ENCODE measurements at places on chromosomes 2 and 18. TPM values are rescaled to one million over a fixed set of nuclear protein-coding genes. Genes with fewer than 3 reads are reported as not detected.

The TAF4B gene
- 19.8 TPM for total RNA-seq

The ATOH8 gene
- total RNA-seq = 0.54 TPM

GRCh38 chr2:220489121-220489520 lies 861.7 kb downstream of the SLC4A3 start:
- no peak overlapping the region for H3K4me3 ChIP-seq
- H3K27me3 ChIP-seq = no peaks in the 10 kb centered on the region
- no peak for DNase-seq

DNA sequence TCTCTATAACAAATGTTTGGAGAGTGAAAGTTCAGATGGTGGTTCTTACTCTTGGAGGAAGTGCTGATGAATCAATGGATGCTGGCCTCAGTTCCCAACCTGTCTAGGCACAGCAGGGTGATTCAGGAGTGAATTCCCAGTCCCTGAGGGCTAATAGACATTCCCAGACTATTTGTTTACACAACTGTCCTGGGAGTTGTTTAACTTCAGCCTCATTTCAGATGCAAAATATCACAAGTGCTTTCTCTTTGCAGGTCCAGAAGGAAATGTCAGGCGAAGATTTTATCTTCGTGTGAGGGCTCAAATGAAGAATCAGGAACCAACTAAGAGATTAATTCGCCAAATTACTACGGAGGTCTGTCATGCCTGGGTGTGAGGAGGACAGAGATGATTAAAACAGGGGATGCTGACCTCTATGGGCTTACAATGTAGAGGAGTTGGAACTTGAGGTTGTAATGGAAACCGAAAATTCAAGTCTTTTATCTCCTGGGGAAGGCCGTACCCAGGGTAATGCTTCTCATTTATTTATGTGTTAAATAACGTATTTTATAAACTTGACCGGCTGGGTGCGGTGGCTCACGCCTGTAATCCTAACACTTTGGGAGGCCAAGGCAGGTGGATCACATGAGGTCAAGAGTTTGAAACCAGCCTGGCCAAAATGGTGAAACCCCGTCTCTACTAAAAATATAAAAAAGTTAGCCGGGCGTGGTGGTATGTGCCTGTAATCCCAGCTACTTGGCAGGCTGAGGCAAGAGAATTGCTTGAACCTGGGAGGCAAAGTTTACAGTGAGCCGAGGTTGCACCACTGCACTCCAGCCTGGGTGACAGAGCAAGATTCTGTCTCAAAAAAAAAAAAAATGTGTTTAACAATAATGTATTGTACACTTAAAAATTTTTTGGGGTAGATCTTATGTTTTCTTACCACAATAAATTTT lies 38.7 kb upstream of the SLC1A4 start:
- no peak overlapping the region for H3K4me3 ChIP-seq
- DNase-seq = peak; percentile 25
- no peaks in the 10 kb centered on the region for H3K36me3 ChIP-seq
- H3K27me3 ChIP-seq = no peaks in the 10 kb centered on the region

GRCh38 chr2:86251840-86252266 lies 52.6 kb downstream of the MRPL35 start:
- peaks cover 3% of the 10 kb centered on the region for H3K4me1 ChIP-seq
- H3K27ac ChIP-seq = no peak overlapping the region
- no peak overlapping the region for H3K4me3 ChIP-seq
- H3K36me3 ChIP-seq = no peaks in the 10 kb centered on the region
- H3K27me3 ChIP-seq = no peaks in the 10 kb centered on the region

DNA sequence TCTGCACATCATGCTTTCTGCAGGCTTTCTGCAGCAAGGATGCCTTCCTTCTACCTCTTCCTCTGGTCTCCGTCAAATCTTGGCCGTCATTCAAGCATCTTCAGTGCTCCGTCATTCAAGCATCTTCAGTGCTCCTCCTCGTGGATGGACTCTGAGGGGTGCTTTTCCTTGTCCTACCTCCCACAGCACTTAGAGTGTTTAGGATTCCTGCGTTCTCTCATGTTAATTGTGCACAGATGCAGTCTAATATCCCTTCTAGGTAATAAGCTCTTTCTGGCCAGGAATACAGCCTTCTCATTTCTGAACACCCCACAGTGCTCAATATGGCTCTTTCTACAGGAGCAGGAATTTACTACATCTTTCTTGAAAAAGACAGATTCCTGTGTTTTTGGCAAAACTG lies 59.8 kb downstream of the ZNF236 start:
- no peaks in the 10 kb centered on the region for H3K36me3 ChIP-seq
- no peaks in the 10 kb centered on the region for H3K27me3 ChIP-seq
- no peaks in the 10 kb centered on the region for H3K4me1 ChIP-seq
- H3K4me3 ChIP-seq = no peak overlapping the region
- DNase-seq = no peak

GRCh38 chr2:238430781-238431180 lies 4.1 kb downstream of the ASB1 start:
- H3K27ac ChIP-seq = no peak overlapping the region
- no peak for DNase-seq
- no peak overlapping the region for H3K4me3 ChIP-seq
- peaks cover 12% of the 10 kb centered on the region for H3K36me3 ChIP-seq

All from H1 (cell line).